Caki2 (cell line): ENCODE measurements at places on chromosomes 3 and 15.

- peak; percentile 30 for DNase-seq
Observed at GRCh38 chr15:37888356-37888755, 46.1 kb upstream of the TMCO5A start.

DNA sequence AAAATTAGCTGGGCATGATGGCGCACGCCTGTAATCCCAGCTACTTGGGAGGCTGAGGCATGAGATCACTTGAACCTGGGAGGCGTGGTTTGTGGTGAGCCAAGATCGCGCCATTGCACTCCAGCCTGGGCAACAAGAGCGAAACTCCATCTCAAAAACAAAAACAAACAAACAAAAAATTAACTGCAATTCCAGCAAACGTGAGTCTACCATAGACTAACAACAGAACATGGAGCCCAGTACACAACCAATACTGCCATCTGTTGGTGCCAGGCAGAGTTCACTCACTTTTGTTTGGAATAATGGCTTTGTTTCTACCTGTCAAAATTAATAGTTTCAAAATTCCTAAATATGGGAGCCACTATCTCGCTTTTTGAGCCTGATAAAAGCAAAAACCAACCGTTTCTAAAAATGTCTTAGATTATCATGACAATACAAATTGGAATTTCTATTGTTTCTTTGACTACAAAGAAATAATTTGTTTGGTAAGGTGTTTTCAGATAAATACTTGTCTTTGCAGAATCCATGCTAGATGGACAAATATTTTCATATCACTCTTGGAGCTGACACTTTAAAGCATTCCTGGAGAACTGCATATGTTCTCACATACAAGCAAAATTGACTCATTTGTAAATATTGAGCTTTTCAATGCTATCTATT lies 45.0 kb downstream of the GPR176 start:
- DNase-seq: peak; percentile 19

DNA sequence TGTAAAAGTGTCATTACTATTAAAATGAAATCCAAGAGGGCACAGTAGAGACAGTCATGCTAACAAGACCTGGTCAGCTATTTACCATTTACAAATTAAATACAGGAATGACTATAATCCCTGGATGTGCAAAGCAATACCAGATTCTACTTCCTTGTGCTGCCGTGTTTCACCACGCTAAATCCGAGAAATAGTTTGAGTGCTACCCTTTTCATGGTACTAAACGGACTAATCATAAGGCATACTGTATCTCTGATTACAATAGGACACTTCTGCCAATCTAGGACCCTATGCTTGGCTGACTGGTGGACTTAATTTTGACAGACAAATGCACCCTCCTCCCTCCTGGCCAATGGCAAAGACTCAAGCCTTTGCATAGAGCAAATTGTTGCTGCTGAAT lies 63.0 kb upstream of the NR2F2 start:
- no peak for DNase-seq

DNA sequence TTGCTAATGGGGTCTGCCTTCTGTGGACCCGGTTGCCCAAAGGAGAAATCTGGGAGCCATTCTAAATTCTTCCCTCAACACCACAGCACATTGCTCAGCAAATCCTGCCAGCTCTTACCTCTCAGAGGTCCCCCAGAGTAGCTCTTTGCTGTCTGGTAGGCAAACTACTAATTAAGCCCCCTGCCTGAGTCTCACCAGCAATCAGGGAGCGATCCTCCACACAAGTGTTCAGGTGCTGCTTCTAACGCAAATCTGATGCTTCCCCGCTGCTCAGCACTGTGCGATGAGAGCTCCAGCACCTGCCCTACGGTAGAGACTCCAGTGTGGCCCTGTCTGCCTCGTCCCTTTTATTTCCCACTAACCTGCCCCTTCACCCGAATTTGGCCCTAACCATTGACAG lies 60.5 kb downstream of the HCN4 start:
- DNase-seq: no peak

DNA sequence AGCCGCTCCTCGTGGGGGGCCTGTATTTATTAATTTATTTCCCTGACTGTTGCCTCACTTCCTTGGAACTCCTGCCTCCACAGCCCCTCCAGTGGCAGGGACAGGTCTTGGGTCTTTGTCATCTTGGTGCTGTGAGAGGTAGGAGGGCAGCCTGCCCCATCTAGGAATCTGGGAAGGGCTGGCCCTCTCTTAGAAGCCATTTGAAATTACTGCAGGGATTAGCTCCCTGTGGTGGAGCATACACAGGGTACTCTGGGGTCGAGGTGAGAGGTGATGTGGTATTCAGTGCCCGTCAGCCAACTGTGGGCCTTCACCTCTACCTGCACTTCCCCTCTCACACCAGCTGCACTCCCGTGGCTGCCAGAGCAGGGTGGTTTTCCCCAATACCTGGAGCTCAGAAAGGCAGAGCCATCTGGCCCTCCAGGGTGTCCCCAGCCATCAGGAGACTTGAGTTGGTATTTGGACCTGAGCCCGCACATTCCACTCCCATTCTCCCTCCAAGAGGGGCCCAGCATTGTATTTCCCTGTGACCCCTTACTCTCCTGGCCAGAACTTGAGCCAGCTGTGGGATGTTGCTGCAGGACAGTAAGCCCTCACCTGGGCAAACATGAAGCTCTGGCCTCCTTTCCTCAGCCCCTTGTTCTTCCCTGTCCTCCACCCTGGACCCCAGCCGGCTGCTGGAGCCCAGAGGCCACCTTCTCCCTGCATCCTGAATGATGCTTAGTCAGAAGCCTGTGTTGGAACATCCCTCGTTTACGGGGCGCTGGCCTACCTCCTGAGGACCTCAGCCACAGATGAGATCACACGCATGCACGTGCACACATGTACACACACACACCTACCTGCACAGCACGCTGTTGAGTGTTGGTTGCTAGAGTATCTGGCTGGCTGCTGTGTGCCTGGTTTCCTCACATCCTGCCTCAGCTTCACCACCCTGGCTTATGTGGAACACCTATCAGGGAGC lies 2.0 kb upstream of the JMJD7 start:
- no peak for DNase-seq

DNA sequence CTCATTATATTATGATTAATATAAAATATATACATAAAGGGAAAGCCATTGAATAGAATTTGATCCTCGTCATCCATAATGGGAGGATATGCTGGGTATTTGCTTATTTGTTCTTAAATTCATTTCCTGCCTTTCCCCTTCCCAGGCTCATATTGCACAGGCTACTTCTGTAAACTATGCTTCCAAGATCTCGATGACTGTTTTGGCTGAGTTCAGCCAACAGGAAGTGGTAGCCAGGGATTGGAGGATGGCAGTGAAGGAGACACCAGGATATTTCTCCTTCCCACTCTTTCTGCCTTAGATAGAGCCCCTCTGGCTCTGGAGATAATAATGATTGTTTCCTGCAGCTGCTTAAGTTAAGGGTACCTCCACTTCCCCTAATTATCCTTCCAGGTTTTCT lies 44.3 kb upstream of the DYNC1LI1 start:
- no peak for DNase-seq
